ENCODE measurements at places on chromosomes 12 and 14.
A peak's percentile ranks its signal among the peaks of the same experiment; 100 is the strongest.

- DNase-seq: no peak
Measured at GRCh38 chr14:52547027-52547426, 5.3 kb downstream of the TXNDC16 start.

DNA sequence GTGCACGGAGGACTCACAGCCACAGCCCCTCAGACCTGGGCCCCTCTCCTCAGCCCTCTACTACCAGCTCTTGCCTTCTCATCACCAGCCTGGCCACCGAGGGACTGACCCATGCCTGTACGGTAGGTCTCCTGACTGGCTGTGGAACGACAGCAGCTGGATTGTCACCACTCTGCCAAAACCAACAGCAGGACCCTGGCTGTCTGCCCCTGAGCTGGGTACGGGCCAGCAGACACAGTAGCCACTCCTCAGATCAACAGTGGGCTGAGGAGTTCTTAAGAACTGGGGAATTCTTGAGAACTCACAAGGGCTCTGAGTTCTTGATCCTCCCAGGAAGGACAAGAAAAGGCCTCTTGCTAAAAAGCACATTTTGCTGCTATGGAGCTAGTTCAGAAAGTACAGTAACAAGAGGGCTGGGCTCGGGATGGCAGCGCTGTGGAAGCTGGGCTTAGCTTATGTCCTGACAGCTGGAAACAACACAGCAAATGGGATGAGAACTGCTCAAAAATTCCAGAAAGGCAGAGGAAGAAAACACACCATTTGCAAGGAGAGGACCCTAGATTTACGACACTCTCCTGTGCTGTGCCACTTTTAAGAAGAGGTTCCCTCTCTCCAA, 176.4 kb downstream of the ANO2 start:
- DNase-seq: no peak

GRCh38 chr14:22225516-22226140, 363.4 kb downstream of the DAD1 start:
- DNase-seq: no peak

GRCh38 chr12:44717612-44718011, 158.5 kb downstream of the NELL2 start:
- no peak for DNase-seq

GRCh38 chr14:106845286-106846087, 1319.1 kb downstream of the TMEM121 start:
- DNase-seq: no peak

DNA sequence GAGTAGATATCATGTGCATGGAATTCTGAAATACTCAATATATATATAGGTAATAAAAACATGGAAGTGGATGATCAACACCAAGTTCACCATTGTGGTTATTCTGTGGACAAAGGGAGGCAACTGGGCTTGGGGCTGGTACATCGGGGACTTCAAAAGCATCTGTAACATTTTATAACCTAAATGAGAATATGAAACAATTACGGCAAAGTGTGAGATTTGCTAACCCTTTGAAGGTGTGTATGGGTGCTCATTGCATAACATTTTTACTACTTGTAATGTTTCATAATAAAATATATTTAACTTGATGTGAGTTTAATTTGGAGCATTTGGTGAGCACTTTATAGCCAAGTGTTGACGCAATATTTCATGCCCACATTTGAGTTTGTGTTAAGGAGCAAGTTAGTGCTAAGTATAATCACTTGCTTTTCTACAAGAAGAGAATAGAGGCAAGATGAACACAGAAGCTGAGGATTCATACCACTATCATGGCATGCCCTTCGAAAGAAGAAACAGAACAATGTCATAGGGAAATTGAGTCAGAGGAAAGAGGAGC, 109.3 kb downstream of the NTN4 start:
- no peak for DNase-seq

GRCh38 chr12:5516371-5517241, 84.7 kb downstream of the NTF3 start:
- no peak for DNase-seq

- DNase-seq: peak; percentile 6
Measured at GRCh38 chr14:100155049-100155621, 4.3 kb downstream of the DEGS2 start.

DNA sequence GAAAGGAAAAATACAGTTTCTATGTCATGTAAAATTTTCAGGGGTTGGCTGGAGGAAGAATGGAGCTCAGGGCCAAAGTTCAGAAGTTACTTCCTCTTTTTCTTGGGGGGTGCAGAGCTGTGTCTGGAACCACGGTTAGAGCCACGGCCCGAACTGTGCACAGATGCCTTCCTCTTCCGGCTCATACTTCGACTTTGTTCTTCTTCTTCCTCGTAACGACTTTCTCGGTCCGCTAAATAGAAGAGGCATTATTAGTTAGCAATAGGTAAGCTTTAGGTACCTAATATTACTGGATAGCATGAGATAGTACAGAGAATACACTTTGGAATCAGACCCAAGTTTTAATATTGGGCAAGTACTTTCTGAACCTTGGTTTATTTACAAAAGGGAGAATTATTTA, 31.2 kb downstream of the SUPT16H start:
- no peak for DNase-seq

DNA sequence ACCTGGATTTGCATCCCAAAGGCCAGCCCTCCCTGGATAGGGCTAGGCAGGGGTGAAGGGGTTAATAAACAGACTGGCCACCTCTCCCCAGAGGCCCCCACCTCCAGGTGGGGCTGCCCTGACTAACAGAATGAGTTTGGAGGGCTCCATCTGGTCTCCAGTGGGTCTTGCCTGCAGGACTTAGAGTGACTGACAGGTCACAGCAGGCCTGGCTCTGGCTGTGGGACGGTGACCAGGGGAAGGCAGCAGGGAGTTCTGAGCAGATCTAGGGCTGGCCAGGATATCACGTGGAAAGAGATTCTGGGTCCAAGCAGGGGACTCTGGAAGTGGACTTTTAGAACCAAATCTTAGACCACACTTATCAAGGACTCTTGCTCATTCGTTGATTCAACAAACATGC, 40.9 kb upstream of the LHX5 start:
- DNase-seq: no peak

GRCh38 chr14:49512147-49512551, 74.0 kb downstream of the RPS29 start:
- DNase-seq: no peak

GRCh38 chr14:97620066-97620465, 822.9 kb downstream of the VRK1 start:
- no peak for DNase-seq

GRCh38 chr12:56267443-56268071, 815 bp downstream of the COQ10A start:
- no peak for DNase-seq

DNA sequence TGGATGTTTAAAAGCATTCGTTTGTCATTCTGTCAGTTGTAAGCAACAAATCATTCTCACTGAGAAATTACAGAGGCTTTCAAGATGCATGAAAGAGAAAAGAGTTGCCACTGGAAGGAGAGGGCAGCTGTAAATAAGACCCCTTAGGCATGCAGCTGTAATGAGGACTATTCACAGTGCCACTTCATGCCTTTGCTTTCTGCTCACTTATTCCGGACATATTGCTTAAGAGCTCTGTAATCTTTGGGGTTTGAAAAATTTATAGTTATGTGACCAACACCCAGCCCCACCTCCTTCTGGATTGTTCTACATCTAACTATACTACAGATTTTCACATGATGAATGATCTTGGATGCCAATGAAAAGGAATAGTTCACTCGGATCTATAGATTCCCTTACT, 194.8 kb upstream of the DCN start:
- DNase-seq: no peak

DNA sequence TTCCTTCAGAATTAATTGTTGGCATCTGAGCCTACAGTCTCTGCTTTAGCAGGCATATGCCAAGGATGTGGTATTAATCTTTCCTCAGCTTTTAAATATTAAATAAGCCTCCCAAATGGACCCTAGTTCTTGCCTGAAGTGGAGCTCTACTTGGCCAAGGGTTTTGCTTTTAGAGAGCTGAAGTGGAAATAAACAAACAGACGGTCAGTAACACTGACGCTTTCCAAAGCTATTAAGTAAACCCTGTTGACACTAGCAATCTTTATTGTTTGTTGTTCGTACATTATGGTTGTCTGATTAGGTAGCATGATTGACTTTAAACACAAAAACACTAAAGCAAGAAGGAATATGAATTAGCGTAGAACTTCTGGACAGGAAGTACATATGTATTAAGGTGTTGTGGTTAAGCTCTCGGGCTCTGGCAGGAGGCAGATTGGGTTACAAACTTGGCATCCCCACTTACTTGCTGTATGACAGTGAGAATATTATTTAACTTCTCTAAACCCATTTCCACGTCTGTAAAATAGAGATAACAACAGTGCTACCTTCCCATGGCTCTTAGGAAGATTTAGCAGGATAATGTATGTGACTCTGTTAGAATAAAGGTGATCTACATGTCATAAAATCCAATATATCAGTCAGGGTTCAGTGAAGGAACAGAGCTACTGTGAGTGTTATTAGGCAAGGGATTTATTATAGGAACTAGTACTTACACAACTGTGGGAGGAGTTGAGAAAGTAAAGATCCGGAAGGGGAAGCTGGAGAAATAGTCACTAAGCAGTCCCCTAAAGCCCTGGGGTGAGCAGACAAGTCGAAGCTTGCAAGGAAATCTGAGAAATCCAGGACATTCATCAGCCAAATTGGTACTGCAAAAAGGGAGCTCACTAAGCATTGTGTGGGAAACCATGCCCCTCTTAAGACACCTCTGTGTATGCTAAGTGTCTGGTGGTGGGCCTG, 92.2 kb upstream of the ATF7IP start:
- DNase-seq: no peak

- no peak for DNase-seq
Measured at GRCh38 chr12:116370004-116370404, 92.5 kb upstream of the MED13L start.

- DNase-seq: no peak
Measured at GRCh38 chr14:63375769-63376168, 57.0 kb upstream of the GPHB5 start.

Measured in MM.1S (cell line).